ENCODE measurements at places on chromosomes 11 and 22.

GRCh38 chr22:17921871-17922821 lies 102.2 kb downstream of the MICAL3 start:
- DNase-seq: no peak

DNA sequence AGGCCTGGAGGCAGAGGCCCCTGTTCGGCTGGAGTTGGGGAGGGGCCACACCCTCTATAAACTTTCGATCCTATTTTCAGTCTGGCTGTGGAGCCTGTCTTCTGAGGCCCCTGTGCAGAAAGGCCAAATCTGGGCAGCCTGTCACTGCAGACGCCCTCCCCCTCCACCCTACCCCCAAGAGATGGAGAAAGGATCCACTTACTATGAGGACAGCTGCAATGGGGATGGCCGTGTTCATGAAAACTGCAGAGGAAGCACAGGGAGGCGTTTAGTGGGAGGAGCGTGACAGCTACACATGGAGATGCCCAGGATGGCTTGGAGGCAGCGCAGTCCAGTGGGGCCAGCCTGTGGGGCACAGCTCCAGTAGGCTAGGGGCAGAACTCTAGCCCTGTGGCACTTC lies 43.5 kb upstream of the KCNJ11 start:
- no peak for DNase-seq

- no peak for DNase-seq
These were observed 46.2 kb downstream of the BLID start for GRCh38 chr11:122069707-122070360.

GRCh38 chr22:43894122-43894521 lies 2.3 kb upstream of the PNPLA5 start:
- no peak for DNase-seq

- DNase-seq: peak; percentile 83
These were observed 61.1 kb upstream of the CD44 start for GRCh38 chr11:35077709-35078469.

- no peak for DNase-seq
These were observed 669.9 kb downstream of the BRD1 start for GRCh38 chr22:49157529-49158339.

GRCh38 chr22:36301851-36302250 lies 48.9 kb downstream of the APOL1 start:
- no peak for DNase-seq

DNA sequence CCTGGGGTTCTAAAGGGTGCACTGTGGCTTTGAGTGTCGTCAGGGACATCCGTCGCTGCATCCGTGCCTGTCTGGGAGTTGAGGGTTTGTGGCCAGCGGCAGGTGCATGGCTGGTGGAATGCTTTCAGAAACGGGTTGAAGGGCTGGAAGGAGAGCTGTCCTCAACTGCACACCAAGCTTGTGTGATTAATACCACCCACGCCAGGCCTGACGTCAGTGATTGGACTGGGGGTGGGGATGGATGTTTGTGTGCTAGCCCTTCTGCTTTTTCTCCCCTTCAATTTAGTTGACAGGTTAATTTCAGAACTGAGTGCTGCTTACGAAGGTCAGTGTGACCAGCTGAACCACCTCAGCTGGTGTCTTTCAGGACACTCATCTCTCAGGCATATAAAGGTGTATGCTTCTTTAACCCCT lies 3.2 kb upstream of the GAB2 start:
- no peak for DNase-seq

Data from CD4-positive, alpha-beta T cell treated with Interleukin-4 for 1 hour (primary cell).